ENCODE measurements at places on chromosomes 11 and 22.

- no peak for DNase-seq
Measured at GRCh38 chr22:45876136-45877035, 100.6 kb downstream of the WNT7B start.

DNA sequence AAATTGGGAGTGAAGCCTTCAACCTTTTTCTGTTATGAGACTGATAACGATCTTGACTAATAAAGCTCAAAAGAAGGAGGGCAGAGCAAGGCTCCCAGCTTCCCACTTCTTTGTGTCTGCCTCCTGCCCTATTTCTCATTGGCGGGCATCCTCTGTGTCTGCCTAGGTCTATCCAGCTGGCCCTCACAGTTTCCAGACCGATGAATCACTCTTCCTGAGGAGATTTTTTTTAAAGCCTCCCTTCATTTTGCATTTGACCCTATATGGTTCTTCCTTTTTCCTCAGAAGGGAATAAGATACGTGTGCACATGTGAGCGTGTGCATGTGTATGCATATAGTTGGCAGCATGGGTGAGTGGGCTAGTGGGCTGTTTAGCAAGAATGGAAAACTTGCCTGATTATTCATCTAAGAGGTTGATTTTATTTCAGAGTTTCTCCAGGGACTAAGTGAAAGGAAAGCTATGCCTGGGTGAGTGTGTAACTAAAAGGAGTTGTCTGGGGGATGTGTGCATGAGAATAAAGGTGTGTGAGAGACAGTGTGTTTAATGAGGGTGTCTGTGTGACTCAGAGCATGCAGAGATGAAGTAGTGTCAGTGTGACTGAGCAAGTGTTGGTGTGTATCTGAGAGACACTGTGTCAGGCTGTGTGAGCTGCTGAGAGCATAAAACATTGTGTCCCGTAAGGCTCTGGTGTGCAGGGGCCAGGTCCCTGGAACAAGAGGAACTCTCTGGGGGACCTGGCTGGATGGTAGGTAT, 12.2 kb downstream of the PHLDB1 start:
- no peak for DNase-seq

DNA sequence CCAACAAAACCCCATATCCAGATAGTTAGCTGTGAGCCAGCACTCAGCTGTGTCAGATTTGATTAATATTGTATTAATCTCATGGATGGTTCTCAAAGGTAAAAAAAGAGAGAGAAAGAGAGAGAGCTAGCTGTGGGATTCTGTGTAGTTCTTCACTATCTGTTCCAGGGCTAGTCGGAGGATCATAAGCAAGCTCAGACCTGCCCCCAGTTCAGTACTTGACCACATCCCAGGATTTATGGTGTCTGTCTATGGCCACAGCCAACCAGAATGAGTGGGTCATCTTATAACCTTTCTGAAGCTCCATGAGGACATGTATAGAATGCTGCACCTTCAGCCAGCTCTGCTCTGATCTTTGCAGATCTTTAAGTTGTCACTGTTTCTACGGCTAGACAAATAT, 13.5 kb upstream of the B3GNT6 start:
- DNase-seq = no peak

- DNase-seq = no peak
Measured at GRCh38 chr22:23913306-23913660, 19.1 kb downstream of the MIF start.

DNA sequence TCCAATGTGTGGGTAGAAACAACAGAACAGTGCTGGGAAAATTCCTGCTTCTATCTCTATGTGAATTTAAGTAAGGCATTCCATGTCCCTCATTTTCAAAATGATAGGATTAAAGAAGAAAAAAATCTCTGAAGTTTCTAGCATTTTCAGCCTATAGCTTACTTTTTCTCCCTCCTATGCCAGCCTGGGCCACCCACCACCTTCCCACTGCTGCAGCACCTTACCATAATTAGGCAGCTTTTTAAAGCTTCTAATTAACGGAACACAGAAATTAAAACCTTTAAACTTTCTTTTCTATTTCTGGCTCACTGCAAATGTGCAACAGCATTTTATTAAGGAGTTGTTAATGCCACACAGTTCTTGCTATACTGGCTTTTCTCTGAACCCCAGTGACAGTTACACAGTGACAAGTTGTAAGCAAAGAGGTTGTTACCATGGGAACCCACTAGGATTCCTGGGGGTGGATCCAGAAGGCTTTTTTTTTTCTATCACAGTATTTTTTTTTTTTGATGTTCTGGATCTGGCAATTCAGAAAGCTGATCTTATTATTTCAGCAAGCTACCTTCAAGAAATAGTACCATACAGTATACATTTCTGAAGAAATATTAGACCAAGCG, 20.2 kb downstream of the CELF1 start:
- no peak for DNase-seq

DNA sequence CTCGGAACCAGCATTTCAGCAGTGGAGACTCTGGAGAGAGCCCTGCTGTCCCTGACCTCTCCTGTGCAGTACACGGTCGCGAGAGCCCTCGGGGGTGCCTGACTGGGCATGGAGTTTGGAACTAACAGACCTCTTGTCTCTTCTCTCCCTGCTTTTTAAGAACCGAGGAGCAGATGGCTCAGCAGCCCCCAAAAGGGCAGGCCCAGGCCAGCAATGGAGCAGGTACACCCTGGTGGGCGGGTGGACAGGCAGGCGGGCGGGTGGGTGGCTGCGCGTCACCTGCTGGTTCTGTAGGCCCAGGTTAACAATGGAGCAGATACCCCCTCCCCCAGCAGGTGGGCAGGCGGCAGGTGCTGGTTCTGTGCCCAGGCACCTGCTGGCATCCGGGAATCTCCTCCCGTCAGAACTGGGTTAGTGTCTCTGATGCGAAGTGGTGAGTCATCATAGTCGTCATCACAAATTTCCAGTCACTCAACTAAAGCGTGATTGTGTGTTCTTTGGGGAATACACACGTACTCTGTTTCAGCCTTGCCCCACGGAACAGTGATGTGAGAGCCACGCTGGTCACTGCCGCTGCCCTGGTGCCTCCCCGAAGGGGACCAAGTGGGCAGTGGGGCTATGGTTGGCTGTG, 41.1 kb downstream of the GRAMD4 start:
- DNase-seq = no peak

DNA sequence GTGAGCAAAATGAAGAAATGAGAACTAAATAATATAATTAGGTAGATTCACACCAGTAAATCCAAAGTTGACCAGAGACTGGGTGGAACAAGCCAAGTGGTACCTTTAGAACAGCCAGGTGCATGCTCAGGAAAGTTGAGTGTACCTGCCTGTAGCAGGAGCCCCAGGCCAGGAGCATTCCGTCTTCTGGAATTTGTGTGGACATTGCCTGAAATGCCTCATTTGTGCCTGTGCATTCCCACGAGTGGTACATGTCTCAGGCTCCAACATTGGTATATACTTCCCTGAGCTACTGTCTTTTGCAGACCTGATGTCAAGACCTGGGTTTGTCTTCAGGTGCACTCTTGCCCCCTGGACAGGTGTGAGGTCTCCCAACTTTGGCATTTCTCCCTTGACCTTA, 187.6 kb upstream of the NECTIN1 start:
- no peak for DNase-seq

- DNase-seq = no peak
Measured at GRCh38 chr11:68081691-68082090, 39.5 kb downstream of the CHKA start.

- DNase-seq = no peak
Measured at GRCh38 chr22:49900441-49901230, 17.6 kb downstream of the ALG12 start.

DNA sequence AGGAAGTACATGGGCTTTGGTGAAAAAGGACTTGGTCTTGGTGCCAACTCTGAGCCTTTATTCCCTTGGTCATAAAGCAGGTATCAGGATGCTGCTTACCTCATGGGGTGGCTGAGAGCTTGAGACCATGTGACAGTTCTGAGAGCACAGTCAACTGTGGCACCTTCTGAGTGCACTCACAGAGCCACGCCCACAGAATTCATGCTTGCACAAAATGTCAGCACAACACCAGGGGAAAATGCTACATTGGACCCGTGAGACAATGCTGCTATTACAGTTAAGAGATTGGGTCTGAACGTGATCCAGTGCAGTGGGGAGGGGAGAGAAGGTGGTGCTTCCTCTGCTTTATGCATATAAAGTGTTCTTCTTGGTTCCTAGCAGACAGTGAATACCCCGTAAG, 79.5 kb upstream of the SPON1 start:
- DNase-seq = peak; percentile 74

GRCh38 chr11:106614262-106614661, 404.0 kb downstream of the GUCY1A2 start:
- DNase-seq = no peak

DNA sequence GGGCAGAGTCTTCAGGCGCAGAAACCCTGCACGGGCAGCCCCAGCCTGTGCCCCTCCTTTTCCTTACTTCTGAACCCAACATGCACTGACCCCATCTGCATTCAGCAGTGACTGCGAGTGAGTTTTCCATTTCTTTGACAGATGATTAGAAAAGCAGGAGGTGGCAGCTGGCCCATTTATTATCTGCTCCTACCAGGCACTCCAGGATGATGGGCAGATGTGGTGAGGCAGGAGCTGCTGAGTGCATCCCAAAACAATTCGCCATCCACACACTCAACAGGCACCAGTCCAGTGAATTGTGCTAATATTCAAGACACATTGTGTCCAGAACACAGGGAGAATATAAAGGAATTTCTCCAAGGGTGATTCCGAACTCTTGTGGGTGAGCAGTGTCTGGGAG, 208.5 kb downstream of the TENM4 start:
- DNase-seq = no peak

- no peak for DNase-seq
Measured at GRCh38 chr11:18972336-18972735, 33.1 kb upstream of the MRGPRX1 start.

DNA sequence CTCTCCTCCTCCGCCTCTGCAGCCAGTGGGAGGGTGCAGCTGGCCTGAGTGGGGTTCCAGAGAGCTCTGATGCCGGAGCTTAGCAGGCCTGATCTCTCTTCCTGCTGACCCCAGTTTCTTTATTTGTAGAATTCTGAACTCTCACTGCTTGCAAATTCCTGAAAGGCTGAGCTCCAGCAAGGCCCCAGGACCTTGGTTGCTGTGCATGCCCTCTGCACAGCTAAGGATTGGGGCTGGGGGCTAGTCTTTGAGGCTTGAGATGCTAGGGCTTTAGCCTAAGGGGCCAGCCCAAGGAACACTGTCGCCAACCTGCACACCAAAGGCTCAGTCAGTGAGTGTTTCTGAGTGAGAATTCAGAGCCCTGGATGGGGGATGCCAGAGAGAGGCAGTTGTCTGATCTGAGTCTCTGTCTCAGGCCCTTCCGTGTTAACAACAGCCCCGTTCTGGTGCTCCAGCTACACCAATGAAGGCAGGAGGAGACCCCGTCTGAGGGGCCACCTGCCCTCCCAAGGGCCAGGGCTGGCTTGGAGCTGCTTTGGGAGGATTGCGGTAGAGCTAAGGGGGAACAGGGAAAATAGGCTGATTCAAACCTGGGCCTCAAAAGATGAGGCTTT, 106.0 kb upstream of the LMO1 start:
- DNase-seq = no peak

- DNase-seq = peak; percentile 92
Measured at GRCh38 chr22:37043828-37044538, 7.6 kb upstream of the KCTD17 start.

- no peak for DNase-seq
Measured at GRCh38 chr11:88377144-88377543, 39.6 kb upstream of the CTSC start.

DNA sequence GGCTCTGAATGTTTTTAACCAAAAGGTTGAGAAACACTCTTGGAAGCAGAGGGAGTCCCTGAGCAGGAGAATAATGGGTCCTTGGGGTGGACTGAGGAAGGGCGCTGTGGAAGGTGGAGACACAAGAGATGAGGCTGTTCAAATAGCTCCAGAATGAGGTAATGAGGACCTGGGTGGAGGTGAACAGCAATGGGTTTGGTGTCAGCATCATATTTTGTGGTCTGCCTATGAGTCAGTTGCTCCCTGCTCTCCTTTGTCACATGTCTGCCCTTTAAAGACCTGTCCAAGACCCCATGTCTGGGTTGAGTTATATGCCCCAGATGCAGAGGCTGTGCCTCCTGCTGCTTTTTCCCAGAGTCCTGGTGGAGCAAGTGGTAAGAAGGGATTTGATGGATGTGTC, 113.6 kb downstream of the BARX2 start:
- no peak for DNase-seq

DNA sequence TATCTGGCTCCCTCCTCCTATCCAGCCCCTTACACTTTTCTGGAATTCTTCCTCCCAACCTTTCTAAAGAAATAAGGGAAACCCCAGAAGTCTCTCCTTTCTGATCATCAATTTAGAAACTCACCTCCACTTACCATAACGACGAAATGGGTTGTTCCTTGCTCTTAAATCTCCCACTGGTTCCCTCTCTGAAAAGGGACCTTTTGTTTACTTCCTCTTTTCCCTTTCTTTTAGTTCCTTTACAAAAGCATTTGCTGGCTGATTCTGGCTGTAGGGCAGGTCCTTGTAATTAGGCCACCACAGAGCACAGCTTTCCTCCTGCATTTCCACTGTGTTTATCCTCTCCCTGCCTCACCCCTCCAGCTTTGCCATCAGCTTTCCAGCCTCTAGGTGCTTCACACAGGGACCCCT, 12.0 kb downstream of the JAML start:
- no peak for DNase-seq

DNA sequence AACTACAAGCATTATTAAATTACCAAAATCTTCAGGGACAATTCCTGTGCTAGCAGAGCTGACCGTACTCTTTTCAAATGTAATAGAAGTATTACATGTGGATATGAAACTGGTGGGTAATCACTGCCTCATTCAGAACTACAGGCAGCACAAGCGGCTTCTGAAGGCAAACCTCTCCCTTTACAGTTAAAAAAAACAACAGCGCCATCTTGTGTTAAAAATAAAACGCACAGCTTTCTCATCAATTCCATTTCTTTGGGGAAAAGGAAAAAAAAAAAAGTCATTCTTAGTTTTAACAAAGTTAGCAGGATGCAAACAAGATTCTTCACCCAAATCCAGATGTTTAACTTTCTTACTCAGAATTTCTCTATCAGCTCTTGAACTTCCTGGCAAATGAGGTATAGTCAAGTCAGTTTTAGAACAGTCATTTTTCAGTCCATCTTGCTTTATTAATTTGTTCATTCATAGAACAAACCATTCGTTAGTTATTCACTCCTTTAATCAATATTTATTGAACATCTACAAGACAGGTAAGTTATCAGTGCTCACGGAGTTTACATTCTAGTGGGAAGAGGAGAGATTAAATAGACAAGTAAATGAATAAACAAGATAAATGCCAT, 331.8 kb upstream of the MPPED2 start:
- DNase-seq = peak; percentile 18

DNA sequence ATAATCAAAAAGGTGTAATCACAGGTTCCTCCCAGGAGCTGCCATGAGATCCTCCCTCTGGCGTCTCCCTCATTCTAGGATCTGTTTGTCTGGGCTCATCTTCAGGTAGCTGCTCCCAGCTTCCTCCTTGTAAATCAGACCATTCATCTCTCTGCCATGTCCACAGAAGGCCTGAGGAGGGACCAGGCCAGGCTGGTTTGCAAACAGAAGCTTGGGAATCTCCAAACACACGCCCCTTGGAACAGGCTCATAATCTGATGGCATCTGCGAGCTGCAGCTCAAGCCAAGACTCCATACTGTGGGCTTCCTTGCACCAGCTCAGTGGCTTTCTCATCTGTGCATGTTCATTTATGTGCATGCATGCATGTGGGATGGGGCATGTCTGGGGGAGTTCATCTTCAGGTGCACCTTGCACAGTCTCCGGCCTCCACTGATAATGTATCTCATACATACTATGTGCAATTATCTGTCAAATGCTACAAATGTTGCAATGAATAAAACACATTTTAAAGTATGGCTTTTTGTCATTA, 134.9 kb downstream of the NXPE2 start:
- no peak for DNase-seq
